Amniotic epithelial cell (primary cell): ENCODE measurements at places on chromosomes 11 and 22.
A peak's percentile ranks its signal among the peaks of the same experiment; 100 is the strongest.

GRCh38 chr22:38704654-38705234 lies 1.0 kb upstream of the GTPBP1 start:
- DNase-seq, result no peak

DNA sequence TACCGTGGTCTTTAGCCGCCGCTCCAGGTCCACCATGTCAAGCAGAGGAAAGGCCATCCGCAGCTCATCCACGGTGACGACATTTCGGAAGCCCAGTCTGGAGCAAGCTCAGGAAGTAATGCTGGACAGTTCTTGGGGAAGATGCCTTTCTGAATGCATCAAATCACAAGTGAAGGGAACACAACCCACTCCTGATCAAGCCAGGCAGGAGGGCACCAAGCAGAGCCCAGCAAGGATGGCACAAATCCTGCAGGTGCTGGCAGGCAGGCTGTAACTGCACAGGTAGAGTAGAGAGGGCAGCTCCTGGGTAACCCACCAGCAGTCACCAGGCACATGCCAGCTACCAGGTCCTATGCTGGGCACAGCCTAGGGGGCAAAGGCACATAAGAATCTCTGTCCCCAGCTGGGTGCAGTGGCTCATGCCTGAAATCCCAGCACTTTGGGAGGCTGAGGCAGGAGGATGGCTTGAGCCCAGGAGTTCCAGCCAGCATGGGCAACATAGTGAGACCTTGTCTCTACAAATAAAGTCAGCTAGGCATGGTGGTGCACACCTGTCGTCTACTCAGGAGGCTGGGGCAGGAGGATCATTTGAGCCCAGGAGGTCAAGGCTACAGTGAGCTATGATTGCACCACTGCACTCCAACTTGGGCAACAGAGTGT lies 13.9 kb downstream of the HDHD5 start:
- DNase-seq, result no peak

DNA sequence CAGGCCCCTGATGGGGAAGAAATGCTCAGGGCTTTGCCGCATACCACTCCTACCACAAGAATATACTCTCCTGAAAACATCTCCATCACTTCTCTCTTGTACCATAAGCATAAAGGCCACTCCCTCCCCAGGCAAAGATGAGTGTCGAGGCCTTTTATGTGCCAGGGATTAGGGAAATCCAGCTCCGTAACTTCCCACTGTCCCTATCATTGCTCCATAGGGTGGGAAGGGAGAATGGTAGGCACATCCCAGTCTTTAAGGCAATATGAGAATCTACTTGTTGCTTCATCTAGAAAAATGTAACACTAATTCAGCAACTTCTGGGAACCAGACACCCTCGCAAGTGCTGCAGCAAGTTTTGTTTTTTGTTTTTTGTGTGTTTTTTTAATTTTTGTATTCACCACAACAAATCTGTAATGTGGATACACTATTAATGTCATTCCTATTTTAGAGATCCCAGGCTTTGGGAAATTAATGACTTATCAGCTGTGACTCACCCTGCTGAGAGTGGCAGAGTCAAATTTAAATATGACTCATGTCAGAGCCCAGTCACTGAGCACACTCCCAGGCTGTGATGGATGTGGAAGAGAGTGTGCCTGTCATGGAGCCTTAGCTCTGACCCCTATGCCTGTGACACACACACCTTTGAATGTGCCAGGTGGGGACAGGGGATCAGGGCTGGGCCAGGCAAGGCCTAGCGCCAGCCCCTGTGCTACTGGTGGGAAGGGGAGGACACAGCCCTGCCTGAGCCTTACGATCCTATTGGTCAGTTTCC lies 23.4 kb downstream of the PANX1 start:
- DNase-seq, result peak; percentile 84

DNA sequence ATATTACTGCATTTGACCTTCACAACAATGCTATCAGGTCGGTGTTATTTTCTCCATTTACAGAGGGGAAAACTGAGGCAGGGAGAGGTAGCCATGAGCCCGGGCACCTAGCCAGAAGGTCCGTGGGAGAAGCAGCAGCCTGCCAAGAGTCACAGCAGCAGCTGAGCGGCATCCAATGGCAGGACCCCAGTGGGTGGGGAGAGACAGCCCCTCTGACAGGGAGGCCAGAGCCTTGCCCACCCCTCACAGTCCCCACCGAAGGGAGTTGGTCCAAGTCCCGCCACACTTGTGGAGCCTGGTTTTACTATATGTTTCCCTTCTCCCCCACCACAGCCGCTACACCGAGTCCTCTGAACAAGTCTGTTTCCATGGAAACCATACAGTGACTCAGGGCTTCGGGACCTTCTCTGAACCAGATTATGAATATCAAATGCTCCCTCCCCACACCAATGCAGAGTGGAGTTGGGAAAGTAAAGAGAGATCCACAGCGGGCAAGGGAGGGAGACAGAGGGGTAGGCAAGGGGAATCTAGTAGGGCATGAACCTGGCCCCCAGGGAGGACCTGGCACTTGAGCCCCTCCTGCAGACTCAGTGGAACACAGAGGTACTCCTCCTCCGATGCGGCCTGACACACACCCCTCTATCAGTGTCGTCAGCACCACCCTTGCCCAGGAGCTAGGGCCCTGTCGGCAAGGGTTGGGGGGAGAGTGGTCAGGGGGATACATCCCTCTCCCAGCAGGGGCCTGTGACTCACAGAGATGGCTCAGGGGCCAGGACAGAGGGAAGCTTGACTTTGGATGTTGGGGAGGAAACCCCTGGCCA lies 2.5 kb downstream of the CHST1 start:
- peak; percentile 92 for DNase-seq

GRCh38 chr11:23480736-23481135 lies 620.5 kb upstream of the CCDC179 start:
- no peak for DNase-seq

GRCh38 chr11:65891219-65892136 lies 1.0 kb downstream of the CCDC85B start:
- DNase-seq, result peak; percentile 27

- DNase-seq, result no peak
These were observed at the start of gene PRODH for GRCh38 chr22:18935889-18936529. PRODH (minus strand) TSS chr22:18936293; CDS start chr22:18936287, 6 bp downstream.

DNA sequence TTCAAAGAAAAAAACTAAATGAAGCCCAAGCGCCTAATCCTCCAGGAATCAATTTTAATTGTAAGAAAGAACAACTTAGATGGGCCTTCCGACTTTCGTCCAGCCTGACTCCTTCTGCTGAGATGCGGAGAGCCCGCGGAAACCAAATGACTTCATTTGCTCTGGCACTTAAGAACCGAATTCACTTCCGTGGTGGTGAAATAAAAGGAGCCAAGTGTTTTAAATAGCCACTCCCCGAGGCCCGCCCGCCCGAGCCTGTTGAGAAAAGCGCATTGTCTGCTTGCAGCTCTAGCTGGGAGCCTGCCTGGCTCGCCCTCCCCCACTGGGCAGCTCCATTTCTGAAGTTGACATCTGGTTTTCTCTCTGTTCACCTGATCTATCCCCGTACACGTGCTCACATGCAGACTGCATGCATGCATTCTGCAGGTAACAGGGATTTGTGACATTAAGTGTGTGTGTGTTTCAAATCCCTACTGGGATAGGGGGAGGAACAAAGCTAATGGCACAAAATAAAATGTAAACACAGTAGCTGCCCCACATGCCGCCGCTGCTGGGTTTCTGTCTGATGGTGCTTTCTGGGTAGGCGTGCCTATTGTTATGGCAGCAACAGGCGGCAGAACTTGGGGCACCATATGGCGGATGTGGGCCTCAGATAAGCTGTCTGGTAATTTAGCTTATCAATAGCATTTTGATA lies 6.2 kb downstream of the TEAD1 start:
- DNase-seq, result peak; percentile 95

DNA sequence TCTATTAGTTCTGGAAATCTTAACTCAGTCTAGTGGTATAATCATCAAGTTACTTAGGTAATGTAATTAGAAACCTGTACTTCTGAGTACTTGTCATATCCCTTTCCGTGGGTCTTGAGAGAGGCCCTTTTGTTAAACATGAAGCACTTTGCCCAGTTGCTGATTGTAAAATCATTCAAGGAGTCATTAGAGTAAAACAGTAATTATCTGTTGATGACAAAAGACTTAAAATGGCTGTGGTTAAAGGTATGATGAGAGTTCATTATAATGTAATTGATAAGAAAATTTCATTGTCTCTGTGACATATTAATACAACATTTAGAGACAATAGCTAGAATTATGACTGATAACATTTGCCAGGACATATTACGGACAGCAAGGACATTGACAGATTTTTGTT lies 34.3 kb downstream of the PRR5L start:
- DNase-seq, result no peak

GRCh38 chr11:77074205-77074604 lies 7.4 kb downstream of the CAPN5 start:
- DNase-seq, result no peak

GRCh38 chr11:100515087-100515486 lies 172.0 kb upstream of the ARHGAP42 start:
- peak; percentile 23 for DNase-seq

DNA sequence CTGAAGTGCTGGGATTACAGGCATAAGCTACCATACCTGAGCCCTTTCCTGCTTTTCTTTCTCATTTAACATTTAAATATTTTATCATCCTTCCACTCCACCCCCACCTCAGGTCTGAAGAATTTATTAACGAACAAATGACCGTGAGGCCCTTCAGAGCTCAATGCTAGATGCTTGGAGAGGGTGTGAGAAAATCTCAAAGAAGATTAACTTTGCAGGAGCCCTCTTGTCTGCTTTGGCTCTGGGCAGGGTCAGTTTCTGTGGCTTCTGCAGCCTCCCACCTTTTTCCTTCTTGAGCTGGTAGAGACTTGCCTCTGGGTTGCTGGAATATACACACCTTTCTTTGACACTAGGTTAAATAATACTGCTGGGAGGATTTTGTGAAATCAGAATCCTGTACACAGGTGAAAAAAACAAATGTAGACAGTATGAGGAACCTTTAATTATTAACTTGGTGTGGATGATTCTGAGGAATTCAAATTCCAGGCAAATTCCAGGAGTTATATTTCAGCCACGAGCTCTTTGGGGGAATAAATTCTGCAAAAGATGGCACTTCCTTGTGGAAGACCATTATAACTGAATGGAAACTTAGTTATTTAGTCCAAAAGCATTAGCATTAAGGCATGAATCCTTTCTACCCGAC lies 3.4 kb upstream of the ZBTB44 start:
- no peak for DNase-seq

GRCh38 chr11:79634905-79635304 lies 194.1 kb upstream of the TENM4 start:
- DNase-seq, result no peak

GRCh38 chr11:74784234-74784633 lies 35.6 kb downstream of the RNF169 start:
- DNase-seq, result no peak

DNA sequence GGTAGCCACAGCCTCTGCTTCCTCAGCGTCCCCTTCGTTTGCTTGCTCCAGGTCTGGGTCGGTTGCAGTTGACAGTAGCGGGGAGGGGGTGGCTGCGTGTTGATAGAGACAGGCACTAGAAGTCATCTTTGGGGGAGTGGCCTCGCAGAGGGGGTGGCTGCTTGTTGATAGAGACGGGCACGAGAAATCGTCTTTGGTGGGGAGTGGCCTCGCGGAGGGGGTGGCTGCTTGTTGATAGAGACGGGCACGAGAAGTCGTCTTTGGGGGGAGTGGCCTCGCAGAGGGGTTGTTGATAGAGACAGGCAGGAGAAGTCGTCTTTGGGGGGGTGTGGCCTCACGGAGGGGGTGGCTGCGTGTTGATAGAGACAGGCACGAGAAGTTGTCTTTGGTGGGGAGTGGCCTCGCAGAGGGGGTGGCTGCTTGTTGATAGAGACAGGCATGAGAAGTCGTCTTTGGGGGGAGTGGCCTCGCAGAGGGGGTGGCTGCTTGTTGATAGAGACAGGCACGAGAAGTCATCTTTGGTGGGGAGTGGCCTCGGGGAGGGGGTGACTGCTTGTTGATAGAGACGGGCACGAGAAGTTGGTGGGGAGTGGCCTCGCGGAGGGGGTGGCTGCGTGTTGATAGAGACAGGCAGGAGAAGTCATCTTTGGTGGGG lies 328.3 kb downstream of the TBC1D22A start:
- DNase-seq, result peak; percentile 58

- no peak for DNase-seq
These were observed 270.5 kb downstream of the TENM4 start for GRCh38 chr11:79170321-79170720.

DNA sequence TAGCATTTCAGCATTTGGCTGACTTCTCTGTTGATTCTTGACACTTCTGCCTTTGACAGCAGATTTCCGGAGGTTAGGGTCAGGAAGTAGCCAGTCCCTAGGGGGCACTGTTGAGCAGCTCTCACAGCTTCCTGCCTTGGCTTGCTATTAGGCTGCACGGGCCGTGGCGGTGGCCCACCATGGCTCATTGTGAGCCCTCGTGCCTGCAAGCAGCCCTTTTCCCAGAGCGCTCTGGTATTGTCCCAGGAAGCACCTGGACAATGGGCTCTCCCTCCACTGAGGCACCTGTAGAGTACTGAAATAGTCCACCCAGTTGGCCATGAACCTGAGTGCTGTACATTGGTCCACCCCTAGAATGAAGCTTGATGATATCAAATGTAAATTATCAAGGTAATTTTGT lies 100.2 kb upstream of the GAL start:
- peak; percentile 21 for DNase-seq

DNA sequence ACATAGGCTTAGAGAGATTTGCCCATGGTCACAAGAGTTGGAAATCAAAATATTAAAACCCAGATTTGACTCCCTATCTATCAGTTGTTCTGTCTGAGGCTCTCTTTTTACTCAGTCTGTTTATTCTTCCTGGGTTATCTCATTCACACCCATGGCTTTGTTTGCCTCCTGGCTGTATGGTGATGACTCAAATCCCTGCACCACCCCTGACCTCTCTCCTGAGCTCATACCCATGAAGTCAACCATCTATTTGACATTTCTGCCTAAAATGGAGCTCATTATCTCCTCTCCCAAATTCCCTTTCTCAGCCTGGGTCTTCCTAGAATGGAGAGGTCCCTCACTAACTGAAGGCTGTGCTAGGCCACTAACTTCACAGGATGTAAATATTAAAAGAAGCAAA lies 27.8 kb upstream of the CCDC134 start:
- DNase-seq, result peak; percentile 15

GRCh38 chr11:85590848-85591483 lies 36.2 kb downstream of the DLG2 start:
- peak; percentile 47 for DNase-seq

DNA sequence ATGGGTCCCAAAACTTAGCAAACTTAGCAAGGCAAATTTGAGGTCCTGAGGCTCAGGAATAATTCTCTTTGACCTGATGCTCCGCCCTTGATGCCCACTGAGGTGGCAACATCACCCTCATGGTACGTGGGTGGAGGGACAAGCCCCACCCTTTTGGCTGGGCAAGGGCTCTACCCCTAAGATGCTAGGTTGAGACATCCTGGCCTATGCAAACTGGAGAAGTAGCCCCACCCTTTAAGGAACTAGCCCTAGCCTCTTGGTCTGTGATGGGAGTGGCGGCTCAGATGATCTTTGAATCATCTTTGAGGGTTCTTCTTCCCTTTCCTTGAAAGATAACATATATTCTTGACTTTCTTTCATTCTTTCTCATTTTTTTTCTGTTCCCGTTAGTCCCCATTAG lies 32.9 kb downstream of the CABIN1 start:
- no peak for DNase-seq

DNA sequence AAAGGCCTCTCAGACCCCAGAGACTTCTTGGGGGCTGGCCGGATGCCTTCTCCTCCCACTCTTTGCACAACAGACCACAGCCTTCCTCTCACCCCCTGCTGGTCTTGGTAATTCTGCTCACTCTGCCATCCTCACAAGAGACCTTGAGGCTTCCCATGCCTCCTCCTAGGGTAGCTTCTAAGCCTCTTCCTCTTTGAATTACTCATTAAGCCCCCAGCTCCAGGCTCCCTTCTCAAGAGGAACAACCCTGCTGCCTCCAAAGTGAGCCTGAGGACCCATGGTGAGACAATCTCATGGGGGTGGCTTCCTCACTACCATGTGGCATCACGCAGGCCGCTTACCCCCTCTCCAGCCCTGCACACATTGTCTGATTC lies 184.6 kb upstream of the SYT13 start:
- DNase-seq, result no peak
